Natural killer cell (primary cell): ENCODE measurements at places on chromosomes 11 and 22. TPM values are rescaled to one million over a fixed set of nuclear protein-coding genes. Genes with fewer than 3 reads are reported as not detected.

Gene CLDN5
- total RNA-seq = 1.7 TPM

Gene KIRREL3
- not detected for total RNA-seq

Gene KCTD14
- total RNA-seq = not detected

Gene OR4A16
- total RNA-seq = not detected

Gene NRIP3
- total RNA-seq = 2.3 TPM

Gene UPK3A
- 0.49 TPM for total RNA-seq
